ENCODE measurements at places on chromosomes 12 and 14.

DNA sequence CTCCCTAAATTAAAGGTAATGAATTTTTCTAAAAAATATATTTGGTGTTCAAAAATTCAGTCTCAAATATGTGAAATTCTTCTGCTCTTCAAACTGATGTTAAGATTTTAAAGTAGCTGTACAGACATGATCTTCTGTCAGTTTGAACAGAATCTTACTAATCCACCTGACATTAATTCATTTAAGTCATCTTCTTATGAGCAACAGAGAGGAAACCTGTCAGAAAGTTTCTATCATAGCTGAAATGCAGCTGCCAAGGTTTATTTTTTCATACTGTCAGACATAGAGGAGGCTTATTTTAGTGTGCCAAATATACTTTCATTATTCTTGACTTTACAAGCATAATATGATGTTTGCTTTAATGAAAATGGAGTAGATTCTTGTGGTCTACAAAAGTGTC is 686.6 kb upstream of the MIS18BP1 start:
- DNase-seq: no peak

DNA sequence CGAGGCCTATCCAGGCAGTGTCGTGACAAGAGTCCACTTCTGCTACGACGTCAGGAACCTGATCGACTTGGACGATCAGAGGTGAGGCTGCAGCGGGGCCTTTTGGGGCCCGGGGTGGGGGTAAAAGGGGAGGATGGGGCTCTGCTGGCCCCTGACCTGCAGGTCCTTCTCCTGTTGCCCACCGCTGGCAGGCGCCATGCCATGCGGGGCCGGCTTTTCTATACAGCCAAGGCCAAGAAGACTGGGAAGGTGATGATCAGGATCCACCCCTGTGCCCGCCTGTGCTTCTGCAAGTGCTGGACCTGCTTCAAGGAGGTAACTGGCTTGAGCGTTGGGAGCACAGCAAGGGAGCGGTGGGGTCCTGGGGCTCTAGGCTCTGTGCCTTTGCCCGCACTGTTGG is 31.6 kb downstream of the NGB start:
- DNase-seq: no peak

GRCh38 chr12:19848421-19848820 is 409.1 kb downstream of the AEBP2 start:
- DNase-seq: no peak

GRCh38 chr12:42306297-42306696 is 19.6 kb downstream of the ZCRB1 start:
- DNase-seq: no peak
